Aorta (tissue), 5 donors: ENCODE measurements at places on chromosomes 11 and 22. TPM values are rescaled to one million over a fixed set of nuclear protein-coding genes. Genes with fewer than 3 reads are reported as not detected.

DNA sequence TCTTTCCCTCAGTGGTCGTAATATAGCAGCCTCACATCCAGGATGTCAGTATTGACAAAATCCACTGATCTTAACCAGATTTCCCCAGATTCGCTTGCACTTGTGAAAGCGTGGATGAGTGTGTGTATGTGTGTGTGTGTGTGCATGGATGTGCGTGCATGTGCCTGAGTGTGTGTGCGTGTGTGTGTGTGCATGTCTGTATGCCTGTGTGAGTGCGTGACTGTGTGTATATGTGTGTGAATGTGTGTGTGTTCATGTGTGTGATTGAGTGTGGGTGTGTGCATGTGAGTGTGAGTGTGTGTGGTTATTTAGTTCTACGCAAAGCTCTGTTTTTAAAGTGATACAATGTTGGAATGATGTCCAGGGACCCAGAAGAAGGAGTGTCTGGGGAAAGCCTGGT, 723.2 kb downstream of the BRD1 start:
- H3K36me3 ChIP-seq = no peaks in the 10 kb centered on the region
- no peak for DNase-seq
- no peaks in the 10 kb centered on the region for H3K27me3 ChIP-seq
- no peaks in the 10 kb centered on the region for H3K4me1 ChIP-seq
- H3K4me3 ChIP-seq = no peak overlapping the region

DNA sequence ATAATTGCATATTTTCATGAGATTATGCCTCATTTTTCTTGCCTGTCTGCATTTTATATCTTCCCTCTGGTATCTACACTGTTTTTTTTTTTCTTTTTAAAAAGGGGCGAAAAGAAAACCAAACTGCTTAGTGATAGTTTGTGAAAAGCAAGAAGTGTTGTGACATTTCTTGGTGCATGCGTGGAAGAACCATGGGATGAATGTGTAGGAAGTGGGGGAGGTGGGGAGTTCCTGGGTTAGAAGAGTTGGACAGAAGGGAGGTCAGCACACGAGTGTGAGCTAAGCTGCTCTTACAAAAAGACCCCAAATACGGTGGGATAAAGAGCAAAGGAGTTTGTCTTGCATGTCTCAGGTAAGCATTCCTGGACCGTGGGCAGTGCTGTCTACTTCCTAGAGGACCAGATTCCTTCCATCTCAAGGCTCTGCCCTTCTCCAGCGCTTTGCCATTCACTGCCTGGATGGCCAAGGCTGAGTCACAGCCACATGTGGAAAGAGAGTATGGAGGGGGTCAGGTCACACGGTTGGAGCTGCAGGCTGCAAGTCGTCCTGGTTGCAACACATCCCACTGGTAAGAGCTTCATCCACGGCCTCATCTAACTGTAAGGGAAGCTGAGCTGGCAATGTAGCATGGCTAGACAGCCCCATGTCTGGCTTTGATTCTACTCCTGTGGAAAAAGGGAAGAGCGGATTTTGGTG, 300.6 kb downstream of the DDX10 start:
- no peaks in the 10 kb centered on the region for H3K27me3 ChIP-seq
- no peak overlapping the region for H3K4me3 ChIP-seq
- H3K4me1 ChIP-seq = no peaks in the 10 kb centered on the region
- H3K36me3 ChIP-seq = no peaks in the 10 kb centered on the region
- DNase-seq = no peak

DNA sequence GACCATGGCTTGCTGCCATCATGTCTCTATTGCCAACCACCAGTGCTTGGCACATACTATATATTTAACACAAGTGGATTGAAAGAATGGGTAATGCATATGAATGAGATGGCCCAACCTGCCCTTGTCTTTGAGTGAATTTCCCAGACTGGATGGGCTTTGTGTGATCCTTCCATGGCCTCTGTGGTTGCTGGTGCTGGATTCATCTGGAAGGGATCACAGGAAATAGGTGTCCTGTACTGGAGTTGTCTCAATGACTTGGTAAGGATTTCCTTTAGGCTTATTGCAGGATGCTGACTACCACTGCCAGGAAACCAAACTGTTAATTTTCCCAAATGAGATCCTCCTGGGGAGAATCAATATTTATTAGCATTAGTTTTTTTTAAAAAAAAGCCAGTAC, 328.6 kb downstream of the TMEM135 start:
- no peaks in the 10 kb centered on the region for H3K27me3 ChIP-seq
- no peak for DNase-seq
- no peaks in the 10 kb centered on the region for H3K4me1 ChIP-seq
- no peak overlapping the region for H3K27ac ChIP-seq

DNA sequence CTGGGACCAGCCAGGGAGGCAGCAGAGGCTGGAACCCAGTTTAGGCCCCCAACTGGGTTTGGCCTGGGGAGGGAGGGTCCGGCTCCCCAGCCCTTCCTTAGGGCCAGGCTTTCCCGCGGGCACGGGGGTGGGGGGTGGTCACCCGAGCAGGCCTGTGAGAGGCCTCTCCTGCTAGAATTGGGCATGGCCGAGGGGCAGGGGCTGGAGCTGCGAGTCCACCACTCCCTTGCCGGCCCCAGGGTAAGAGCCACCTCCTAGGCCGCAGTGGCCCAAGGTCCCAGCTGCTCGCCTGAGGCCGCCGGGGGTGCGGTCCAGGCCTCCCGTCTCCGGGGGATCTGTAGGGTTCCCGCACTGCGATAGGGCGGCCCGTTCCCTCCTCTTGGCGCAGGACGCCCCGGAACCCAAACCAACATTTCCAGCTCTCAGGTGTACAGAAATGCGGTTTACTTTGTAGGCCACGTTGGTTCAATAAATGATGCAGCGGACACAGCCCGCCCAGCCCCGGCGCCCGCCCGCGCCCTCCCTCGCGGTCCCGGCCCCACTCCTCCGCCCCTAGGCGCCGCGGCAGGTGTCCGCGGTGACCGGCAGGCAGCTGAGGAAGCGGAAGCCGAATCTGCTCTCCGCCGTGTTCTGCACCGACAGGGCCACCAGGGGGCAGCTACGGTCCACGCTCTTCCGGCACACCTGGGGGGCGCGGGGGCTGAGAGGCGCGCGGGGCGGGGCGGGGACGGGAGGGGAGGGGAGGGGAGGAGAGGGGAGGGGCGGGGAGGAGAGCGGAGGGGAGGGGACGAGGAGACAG, 5.9 kb downstream of the LMNTD2 start:
- no peak for DNase-seq
- no peak overlapping the region for H3K4me3 ChIP-seq
- no peaks in the 10 kb centered on the region for H3K4me1 ChIP-seq
- H3K27ac ChIP-seq = no peak overlapping the region

Gene ACR
- 1.8 TPM for total RNA-seq

Gene CCDC88B
- 7.4 TPM for total RNA-seq

Gene FADD
- total RNA-seq = 17.2 TPM
